ENCODE measurements at places on chromosomes 4 and X. TPM values are rescaled to one million over a fixed set of nuclear protein-coding genes. Genes with fewer than 3 reads are reported as not detected.

Gene KLB
- 1.9 TPM for total RNA-seq

GRCh38 chr4:108270466-108271450, 102.0 kb upstream of the LEF1 start:
- no peaks in the 10 kb centered on the region for H3K4me1 ChIP-seq
- no peaks in the 10 kb centered on the region for H3K36me3 ChIP-seq
- no peak overlapping the region for H3K4me3 ChIP-seq
- no peak overlapping the region for H3K27ac ChIP-seq

DNA sequence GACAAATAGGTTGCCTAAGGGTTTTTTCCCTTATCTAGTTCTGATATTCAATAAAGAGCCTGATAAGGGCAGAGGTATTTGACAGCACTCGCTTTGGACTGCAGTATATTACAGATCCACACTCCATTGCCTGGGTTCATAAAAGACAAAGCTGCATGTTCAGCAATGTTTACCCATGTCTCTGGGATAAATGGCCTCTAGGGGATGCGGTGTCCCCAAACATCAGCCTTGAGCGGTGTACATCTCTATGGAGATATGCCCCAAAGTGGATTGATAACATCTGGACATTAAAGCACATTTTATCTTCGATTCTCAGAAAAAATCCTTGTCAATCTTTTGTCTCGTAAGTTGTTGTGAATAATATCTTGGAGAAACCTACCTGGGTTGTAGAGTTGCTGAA, 660.8 kb upstream of the AADAT start:
- no peak for DNase-seq
- H3K4me1 ChIP-seq, result no peaks in the 10 kb centered on the region
- H3K27me3 ChIP-seq, result no peaks in the 10 kb centered on the region
- no peak overlapping the region for H3K27ac ChIP-seq
- H3K36me3 ChIP-seq, result no peaks in the 10 kb centered on the region

- H3K27ac ChIP-seq, result no peak overlapping the region
- H3K27me3 ChIP-seq, result no peaks in the 10 kb centered on the region
- DNase-seq, result no peak
- no peak overlapping the region for H3K4me3 ChIP-seq
- no peaks in the 10 kb centered on the region for H3K4me1 ChIP-seq
Measured at GRCh38 chr4:86661006-86661405, 66.9 kb downstream of the PTPN13 start.

Gene TCEANC
- 2.0 TPM for total RNA-seq

DNA sequence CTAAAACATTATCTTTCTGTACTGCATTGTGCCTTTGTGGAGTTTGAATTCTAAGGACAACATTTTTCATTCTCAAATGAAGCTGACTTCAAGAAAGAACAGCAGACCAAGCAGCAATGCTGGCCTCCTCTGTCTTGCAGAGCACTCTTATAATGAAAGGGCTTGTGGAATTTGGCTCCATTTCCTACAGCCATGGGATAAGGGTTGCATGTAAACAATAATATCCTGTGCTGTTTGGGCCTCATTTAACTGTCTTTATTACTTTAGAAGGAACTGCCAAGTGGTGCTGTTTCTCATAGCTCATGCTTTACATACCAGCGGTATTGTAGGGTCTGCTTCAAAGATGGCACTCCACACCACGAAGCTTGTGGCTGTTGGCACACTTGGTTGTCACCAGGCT, 111.4 kb upstream of the EOLA2 start:
- H3K4me3 ChIP-seq, result no peak overlapping the region
- H3K27ac ChIP-seq, result no peak overlapping the region
- no peak for DNase-seq

DNA sequence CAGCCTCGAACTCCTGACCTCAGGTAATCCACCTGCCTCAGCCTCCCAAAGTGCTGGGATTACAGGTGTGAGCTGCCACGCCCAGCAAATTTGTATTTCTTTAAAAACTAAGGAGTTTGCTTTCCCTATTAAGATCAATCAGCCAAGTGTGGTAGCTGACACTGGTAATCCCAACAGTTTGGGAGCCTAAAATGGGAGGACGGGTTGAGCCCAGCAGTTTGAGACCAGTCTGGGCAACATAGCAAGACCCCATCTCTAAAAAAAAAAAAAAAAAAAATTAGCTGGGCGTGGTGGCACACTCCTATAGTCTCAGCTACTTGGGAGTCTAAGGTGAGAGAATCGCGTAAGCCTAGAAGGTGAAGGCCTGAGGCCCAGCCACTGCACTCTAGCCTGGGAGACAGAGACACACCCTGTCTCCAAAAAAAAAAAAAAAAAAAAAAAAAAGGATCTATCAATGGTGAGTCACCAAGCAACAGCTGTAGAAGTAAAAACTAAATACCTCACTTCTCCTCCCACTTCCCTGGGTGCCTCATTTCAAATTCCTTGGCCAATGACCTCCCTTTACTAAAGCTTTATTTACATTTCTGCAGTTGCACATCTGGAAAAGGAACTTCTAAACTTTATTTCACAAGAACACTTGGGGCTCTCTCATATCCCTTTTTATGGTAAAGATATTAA, 54.5 kb downstream of the LDB2 start:
- no peak overlapping the region for H3K4me3 ChIP-seq
- no peaks in the 10 kb centered on the region for H3K4me1 ChIP-seq
- H3K27ac ChIP-seq, result no peak overlapping the region
- no peaks in the 10 kb centered on the region for H3K36me3 ChIP-seq

GRCh38 chr4:86975927-86976326, 41.1 kb downstream of the AFF1 start:
- no peaks in the 10 kb centered on the region for H3K27me3 ChIP-seq
- no peak overlapping the region for H3K4me3 ChIP-seq
- H3K4me1 ChIP-seq, result peaks cover 34% of the 10 kb centered on the region
- no peak overlapping the region for H3K27ac ChIP-seq
- no peaks in the 10 kb centered on the region for H3K36me3 ChIP-seq

Gene GC
- total RNA-seq, result 92.9 TPM

DNA sequence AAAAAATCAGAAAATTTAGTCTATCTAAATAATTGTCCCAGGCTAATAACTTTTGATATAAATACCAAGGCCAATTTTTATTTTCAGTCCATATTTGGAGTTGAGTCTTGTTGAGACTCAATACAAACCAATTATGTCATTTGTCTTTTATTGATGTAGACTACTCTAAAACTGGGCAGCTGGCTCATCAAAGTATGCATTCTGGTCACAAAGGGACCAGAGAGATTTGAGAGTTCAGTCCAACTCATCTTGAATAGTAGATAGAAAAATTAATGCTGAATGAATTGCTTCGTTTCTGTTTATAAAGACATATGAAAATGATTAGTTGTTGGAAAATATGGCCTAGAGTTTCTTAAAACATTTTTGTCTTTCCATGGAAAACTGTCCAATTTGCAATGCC, 412.5 kb upstream of the KLHL4 start:
- H3K4me1 ChIP-seq, result no peaks in the 10 kb centered on the region
- no peak overlapping the region for H3K27ac ChIP-seq
- no peak for DNase-seq
- H3K36me3 ChIP-seq, result no peaks in the 10 kb centered on the region
- H3K27me3 ChIP-seq, result no peaks in the 10 kb centered on the region
- H3K4me3 ChIP-seq, result no peak overlapping the region

Gene VCX2
- total RNA-seq, result not detected

DNA sequence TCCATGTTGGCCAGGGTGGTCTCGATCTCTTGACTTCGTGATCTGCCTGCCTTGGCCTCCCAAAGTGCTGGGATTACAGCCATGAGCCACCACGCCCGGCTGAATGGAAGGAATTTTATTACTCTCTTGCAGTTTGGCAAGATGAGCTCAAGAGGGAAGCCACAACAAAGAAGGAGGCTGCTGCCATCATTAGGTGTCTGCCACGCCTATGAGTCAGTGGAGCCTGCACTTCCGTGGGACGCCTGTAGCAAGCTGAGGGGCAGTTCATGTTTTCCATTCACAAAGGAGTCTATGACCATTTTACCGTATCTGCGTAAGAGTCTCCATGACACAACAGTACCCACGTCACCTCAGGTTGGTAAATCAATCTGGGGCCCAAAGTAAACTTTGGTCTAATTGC, 51.2 kb upstream of the CHRNA9 start:
- H3K27ac ChIP-seq, result no peak overlapping the region
- no peaks in the 10 kb centered on the region for H3K27me3 ChIP-seq
- no peaks in the 10 kb centered on the region for H3K36me3 ChIP-seq
- no peaks in the 10 kb centered on the region for H3K4me1 ChIP-seq

DNA sequence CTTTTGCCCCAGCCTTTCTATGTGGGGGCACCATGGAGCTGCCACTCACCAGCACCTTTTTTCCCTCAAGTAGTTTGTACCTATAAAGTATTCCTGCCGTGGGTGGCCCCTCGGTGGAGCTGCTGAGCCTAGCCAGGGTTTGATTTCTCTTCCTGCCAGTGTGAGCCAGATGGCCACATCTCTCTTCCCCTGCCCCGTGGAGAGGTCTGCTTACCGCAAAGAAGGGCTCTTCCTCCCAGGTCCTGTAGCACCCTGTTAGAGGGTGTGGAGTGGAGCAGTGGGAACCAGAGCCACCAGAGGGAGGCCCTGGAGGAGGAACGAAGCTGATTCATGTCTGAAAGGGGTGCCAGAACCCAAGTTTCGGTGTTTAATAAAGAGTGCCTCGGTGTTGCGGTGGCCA, 95.4 kb downstream of the PTTG2 start:
- no peak for DNase-seq
- no peaks in the 10 kb centered on the region for H3K36me3 ChIP-seq
- H3K4me1 ChIP-seq, result no peaks in the 10 kb centered on the region
- H3K4me3 ChIP-seq, result no peak overlapping the region

DNA sequence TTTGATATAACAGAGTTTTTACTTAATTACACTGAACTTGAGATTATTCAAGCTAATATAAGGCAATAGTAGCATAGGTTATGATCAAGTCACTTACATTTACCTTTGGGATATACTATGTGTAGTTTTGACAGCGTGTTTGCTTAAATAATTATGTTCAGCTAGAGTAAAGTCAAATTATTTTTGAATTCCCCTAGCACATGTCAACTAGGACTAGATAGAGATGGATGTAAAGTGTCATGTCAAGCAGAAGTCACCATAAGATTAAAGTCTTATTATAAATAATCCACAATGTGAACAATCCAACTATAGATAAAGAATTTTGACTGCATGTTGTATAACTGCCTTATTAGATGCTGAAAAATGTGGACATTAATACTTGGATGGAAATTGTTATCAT, 665.2 kb downstream of the GRID2 start:
- H3K4me1 ChIP-seq, result peaks cover 12% of the 10 kb centered on the region
- H3K4me3 ChIP-seq, result no peak overlapping the region
- no peaks in the 10 kb centered on the region for H3K36me3 ChIP-seq
- no peaks in the 10 kb centered on the region for H3K27me3 ChIP-seq
- H3K27ac ChIP-seq, result no peak overlapping the region
- no peak for DNase-seq

Gene CXCL9
- total RNA-seq, result 0.37 TPM

Gene ING2
- total RNA-seq, result 7.1 TPM

DNA sequence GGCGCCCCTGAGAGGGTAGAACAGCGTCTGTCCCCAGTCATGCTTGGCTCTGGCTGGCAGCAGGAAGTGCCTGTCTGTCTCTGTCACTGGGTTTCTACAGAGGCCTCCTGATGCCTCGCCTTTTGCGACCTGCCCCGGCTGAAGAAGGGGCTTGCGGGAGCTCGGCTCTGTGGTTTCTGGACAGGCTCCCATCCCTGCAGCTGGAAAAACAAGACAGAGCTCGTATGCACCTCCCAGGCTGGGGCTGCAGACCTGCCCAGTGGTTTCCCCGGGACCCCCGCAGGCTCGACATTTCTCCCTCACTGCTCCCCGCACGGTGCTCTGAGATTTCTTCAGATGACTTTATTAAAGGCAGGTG, 57.0 kb upstream of the SORCS2 start:
- no peak overlapping the region for H3K4me3 ChIP-seq
- no peak for DNase-seq
- H3K27ac ChIP-seq, result no peak overlapping the region
- no peaks in the 10 kb centered on the region for H3K36me3 ChIP-seq
- no peaks in the 10 kb centered on the region for H3K4me1 ChIP-seq

DNA sequence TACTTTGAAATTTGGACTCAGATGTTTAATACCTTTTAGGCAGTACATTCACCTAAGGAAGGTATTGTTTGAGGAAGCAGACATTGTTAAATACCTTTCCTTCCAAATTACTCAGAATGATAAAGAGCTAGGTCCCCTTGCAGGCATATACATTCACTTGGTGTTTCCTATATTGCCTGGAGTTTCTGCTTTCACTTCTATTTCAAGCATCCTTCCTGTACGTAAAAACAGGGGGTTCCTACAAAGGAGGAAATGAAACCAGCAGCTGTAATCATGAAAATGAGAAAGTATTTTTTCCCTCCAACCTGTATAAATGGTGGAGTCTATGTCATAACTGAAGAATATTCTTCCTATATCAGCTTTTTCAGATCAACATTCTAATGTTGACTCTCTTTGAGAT, 90.4 kb upstream of the RASGEF1B start:
- H3K4me1 ChIP-seq, result no peaks in the 10 kb centered on the region
- no peaks in the 10 kb centered on the region for H3K27me3 ChIP-seq
- no peaks in the 10 kb centered on the region for H3K36me3 ChIP-seq
- DNase-seq, result no peak
- no peak overlapping the region for H3K4me3 ChIP-seq

DNA sequence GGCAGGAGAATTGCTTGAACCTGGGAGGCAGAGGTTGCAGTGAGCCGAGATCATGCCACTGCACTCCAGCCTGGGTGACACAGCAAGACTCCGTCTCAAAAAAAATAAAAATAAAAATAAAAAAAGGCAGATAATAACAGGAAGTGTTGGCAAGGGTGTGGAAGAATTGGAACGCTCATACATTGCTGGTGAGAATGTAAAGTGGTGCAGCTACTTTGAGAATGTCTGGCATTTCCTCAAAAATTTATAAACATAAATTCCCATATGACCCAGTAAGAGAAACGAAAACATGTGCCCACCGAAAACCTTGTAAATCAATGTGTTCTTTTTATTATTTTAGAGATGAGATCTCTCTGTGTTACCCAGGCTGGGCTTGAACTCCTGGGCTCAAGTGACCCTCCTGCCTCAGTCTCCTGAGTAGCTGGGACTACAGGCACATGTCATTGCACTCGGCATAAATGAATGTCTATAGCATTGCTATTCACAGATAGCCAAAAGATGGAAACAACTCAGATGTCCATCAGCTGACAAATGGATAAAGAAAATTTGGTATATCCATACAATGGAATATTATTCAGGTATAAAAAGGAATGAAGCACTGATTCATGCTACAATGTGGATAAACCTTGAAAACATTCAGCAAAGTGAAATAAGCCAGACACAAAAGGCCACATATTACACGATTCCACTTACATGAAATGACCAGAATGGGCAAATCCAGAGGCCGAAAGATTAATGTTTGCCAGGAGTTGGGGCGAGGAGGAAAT, 63.7 kb upstream of the PLAC1 start:
- H3K4me3 ChIP-seq, result no peak overlapping the region
- H3K27ac ChIP-seq, result no peak overlapping the region
- no peak for DNase-seq
- no peaks in the 10 kb centered on the region for H3K4me1 ChIP-seq
- H3K36me3 ChIP-seq, result no peaks in the 10 kb centered on the region
- H3K27me3 ChIP-seq, result no peaks in the 10 kb centered on the region

DNA sequence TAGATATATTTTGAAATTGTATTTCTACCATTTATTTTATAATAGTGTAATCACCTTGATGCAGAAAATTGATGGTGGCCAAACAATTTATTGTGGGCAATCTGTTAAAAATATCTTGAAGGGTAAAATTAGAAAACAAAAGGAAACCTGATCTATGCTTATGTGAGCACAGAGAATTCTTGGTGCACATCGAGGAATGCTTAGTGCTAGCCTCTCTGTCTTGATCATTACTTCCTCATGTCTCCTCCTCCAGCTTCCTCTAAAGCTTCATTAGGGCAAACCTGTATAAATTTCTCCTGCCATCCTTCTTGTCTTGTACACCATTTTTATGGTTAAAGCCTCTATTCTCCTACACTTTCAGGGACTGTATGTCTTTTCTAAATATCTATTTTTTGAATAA, 725.8 kb downstream of the RAPGEF2 start:
- no peak for DNase-seq
- no peak overlapping the region for H3K27ac ChIP-seq
- H3K27me3 ChIP-seq, result no peaks in the 10 kb centered on the region
- H3K4me3 ChIP-seq, result no peak overlapping the region
- H3K4me1 ChIP-seq, result no peaks in the 10 kb centered on the region

Measured in pancreas (tissue), 10 donors.